Activated CD8-positive, alpha-beta T cell treated with anti-CD3 and anti-CD28 coated beads for 36 hours (primary cell): ENCODE measurements at places on chromosomes 5 and 9.

GRCh38 chr9:87065981-87066380 lies 118.7 kb upstream of the GAS1 start:
- no peak for DNase-seq

GRCh38 chr5:94562327-94562971 lies 56.0 kb downstream of the KIAA0825 start:
- DNase-seq = no peak

- no peak for DNase-seq
Measured at GRCh38 chr5:131328536-131329285, 64.9 kb downstream of the CDC42SE2 start.

GRCh38 chr9:72304538-72304937 lies 60.5 kb downstream of the ZFAND5 start:
- DNase-seq = no peak

DNA sequence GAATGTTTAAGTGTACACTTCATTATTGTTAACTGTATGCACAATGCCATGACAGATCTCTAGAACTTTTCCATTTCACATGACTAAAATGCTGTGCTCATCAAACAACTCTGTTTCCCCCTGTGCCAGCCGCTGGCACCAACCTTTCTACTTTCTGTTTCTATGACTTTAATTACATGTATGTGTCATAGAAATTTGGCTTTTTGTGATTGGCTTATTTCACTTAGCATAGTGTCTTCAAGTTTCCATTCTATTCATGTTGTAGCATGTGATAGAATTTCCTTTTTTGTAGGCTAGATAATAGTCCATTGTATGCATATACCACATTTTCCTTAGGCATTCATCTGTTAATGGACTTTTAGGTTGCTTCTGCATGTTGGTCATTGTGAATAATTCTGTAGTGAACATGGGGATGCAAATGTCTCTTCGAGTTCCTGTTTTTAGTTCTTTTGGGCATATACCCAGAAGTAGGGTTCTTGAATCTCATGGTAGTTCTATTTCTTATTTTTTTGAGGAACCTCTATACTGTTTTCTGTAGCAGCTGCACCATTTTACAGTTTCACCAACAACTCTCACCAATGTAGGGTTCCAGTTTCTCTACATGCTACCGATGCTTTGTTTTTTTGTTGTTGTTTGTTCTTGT lies 184.4 kb upstream of the DMRT1 start:
- DNase-seq = peak; percentile 38

GRCh38 chr5:32443145-32443540 lies 1.4 kb downstream of the ZFR start:
- peak; percentile 51 for DNase-seq

- DNase-seq = no peak
Measured at GRCh38 chr9:135242049-135242396, 154.6 kb downstream of the OLFM1 start.

DNA sequence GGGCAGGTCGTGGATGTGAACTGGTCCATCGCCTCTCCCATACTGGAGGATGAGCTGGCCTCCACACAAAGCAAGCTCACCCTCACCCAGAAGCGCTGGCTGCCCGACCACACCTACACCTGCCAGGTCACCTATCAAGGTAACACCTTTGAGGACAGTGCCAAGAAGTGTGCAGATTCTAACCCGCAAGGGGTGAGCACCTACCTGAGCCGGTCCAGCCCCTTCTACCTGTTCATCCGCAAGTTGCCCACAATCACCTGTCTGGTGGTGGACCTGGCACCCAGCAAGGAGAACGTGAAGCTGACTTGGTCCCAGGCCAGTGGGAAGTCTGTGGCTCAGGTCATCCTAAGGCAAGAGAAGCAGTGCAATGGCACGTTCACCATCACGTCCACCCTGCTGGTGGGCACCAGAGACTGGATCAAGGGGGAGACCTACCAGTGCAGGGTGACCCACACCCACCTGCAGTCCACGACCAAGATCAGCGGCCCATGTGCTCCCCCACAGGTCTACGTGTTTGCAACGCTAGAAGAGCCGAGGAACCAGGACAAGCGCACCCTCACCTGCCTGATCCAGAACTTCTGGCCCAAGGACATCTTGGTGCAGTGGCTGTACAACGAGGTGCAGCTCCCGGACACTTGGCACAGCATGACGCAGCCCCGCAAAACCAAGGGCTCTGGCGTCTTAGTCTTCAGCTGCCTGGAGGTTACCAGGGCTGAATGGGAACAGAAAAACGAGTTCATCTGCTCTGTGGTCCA lies 71.3 kb downstream of the INSL6 start:
- DNase-seq = no peak

GRCh38 chr9:128124873-128125579 lies 2.5 kb downstream of the PTGES2 start:
- DNase-seq = peak; percentile 73

- DNase-seq = no peak
Measured at GRCh38 chr5:173743641-173744343, 127.3 kb upstream of the BOD1 start.

DNA sequence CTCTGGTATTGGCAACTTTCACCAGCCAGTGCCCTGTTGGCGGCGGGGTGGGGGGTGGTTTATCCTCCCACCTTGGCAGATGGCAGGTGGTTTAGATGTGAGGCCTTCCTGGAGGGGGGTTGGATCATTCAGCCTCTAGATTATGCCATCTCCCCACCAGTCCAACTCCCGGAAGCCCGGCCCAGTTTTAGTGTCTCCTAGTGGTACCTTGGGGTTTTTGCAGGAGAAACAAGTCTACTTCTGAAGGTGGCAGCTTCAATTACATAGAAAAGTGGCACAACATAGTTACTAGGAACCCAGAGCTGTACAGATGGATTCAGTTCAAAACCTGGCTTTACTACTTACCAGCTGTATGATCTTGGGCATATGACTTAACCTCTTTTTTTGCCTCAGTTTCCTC lies 11.3 kb downstream of the PRLR start:
- DNase-seq = no peak

DNA sequence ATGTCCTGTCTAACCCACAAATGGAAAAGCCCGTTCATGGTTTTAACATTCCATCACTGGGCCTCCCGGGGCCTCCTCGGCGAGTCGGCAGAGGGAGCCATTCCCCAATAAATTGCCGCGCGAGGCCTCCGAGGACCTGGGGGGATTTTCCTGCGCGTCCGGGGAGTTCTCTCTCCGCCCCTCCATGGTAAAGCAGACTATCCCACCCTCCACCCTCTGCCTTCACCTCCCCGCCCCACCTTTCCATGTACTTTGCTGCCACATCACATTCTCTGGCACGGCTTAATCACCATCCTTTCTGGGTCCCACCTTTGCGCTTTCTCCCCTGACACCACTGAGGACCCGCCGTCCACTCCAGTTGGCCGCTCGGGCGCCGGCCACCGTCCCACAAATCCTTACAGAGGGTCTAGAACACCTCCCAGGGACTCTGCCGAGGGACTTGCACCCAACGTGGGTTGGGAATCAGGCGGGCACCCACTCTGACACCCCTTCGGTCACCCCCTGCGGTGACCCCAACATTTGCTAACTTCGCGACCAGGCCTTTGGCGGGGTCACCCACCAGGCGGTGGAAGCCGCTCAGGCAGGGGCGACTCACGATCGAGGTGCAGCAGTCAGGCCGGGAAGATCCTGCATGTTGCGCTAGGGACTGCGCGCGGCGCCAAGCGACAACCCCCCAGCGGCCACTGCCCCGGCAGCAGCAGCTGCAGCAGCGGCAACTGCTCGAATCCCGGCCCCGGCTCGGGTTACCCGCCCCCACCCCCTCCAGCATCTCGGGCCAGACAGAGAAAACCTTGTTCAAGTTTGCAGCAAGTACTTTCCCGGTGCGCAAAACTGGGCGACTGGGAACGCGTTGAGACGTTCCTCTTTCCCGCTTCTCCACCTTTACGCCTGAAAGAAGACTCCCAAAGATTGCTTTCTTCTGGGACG lies at the start of gene MEGF10:
Gene MEGF10 (plus strand): TSS at position 778 of the 927 bp plus-strand sequence. CDS start 40,513 bp downstream, outside the sequence.
- peak; percentile 44 for DNase-seq

DNA sequence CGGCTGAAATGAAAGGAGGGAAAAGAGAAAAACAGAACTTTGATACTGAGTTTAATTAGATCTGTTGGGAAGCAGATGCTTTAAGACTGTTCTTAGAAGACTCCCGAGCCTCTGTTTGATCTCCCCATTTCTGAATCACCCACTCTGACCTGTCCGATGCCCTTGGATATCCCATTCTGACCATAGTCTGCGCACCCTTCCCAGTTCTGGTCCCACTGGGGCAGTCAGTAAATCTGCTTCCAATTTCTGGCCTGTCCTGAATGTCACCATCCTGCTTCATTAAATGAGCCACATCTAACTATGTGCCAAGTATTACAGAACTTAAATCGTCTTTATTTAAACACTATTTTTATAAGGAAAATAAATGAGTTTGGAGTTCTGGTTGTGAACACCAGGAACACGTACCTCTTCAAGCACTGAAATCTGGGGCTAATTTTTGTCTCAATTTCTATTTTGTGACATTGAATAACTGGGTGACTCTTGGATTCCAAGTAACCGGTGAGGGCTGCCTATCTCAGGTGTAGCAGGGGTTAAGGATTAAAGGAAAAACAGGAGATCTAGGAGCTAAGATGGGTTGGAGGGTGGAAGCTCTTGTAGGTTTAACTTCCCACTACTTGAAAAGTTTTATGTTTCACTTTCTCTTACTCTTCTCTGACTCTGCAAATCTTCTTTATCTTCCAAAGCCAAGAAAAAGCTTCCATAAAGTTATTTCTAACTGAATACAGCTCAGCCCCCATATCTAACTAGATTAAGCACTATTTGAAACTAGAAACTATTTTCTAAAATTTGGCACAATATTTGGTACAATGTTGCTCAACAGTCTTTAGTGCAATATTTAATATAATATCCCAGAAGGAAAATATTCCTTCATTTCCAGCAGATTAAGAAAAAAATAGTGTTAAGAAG lies 40.1 kb downstream of the ALDH1A1 start:
- DNase-seq = no peak

DNA sequence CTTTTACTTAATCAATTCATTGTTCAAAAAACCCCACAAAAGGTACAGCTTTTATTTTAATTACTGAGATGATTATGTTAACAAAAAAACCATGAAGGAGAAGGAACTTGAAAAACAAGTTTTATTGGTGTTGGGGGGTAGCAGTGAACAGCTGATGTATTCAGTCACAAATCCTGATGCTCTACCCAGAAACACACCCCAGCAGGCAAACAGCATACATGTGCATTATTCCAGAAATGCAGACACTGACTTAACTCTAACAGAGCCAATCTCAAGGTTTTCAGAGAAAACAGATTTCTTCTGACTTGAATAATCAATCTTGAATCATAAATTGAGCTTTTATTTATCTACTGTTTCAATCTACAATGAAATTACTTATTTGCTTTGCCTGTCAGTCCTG lies 175.2 kb downstream of the ZSWIM6 start:
- no peak for DNase-seq

GRCh38 chr5:71711610-71712009 lies 7.5 kb upstream of the CARTPT start:
- DNase-seq = no peak

DNA sequence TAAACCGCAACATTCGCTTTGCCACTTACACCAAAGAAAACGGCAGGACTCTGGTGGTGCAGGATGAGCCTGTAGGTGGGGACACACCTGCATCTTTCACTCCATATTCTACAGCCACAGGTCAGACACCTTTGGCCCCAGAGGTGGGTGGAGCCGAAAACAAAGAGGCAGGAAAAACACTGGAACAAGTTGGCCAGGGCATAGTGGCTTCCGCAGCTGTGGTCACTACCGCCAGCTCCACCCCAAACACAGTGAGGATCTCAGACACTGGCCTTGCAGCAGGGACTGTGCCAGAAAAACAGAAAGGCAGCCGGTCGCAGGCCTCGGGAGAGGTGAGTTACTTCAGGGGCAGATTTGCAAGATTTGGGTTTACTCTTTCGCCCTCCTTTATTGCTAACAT lies 33.8 kb downstream of the KDM3B start:
- no peak for DNase-seq

- DNase-seq = no peak
Measured at GRCh38 chr5:163594951-163595350, 89.5 kb downstream of the MAT2B start.

GRCh38 chr5:135645336-135646180 lies 66.8 kb upstream of the CXCL14 start:
- DNase-seq = no peak

DNA sequence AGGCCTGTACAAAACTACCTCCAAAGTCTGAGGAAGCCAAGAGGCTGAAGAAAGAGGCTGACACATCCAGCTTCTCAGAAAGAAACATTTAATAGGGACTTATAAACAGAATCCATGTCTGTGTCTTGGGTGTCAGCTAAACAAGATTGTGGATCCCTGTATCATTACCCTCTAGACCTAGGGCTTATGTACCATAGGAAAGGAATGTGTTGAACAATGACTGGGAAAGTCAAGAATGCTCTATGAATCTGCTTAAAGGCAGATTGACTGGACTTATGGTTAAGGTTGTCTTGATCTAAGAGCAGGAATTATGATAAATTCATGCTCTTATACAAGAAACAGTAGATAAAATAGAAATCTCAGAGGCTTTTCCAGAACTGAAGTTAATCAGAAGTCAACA lies 335.7 kb upstream of the RPS23 start:
- no peak for DNase-seq

GRCh38 chr9:133971981-133972941 lies 19.9 kb downstream of the VAV2 start:
- no peak for DNase-seq

DNA sequence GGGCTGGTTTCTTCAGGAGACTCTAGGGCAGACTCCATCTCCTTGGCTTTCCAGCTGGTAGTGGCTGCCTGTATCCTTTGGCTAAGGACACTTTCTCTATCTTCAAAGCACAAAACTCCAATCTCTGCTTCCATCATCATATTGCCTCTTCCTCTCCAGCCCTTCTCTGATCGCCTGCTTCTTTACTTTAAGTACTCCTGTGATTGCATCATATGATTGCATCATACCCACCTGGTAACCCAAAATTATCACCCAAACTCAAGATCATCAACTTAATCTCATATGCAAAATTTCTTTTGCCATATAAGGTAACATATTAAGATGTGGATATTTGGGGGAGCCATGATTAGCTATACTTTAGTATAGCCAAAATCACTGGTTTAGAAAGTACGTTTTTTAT lies 1092.6 kb upstream of the CDH6 start:
- no peak for DNase-seq

DNA sequence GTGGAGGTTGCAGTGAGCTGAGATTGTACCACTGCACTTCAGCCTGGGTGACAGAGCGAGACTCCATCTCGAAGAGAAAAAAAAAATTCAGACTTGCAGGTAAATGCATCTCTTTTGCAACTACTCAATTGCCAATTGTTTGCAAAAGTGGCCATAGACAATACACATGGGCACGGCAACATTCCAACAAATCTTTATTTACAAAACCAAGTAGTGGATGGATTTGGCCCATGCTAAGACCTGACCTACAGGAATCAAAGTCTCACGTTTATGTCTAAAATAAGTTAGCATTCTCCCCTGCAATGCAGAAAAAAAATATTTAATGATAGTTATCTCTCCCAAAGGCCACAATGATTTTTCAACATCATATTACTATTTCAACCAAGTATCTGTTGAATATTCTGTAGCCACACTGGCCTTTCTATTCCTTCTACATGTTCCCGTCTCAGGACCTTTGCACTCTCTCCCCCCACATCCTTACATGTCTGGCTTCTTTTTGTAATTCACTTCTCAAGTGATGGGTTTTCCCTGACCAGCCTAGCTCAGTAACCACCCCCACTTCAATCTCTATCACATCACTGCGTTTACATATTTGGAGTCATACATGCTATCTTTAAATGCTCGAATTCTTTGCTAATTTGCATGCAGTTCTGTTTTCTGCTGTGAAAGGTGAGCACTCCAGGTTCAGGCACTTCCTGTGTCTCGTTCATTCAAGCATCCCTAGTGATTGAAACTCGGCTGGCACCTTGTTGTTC lies 54.2 kb downstream of the FNBP1 start:
- peak; percentile 42 for DNase-seq
